WTC11 (cell line): ENCODE measurements at places on chromosomes 7 and 10. TPM values are rescaled to one million over a fixed set of nuclear protein-coding genes. Genes with fewer than 3 reads are reported as not detected.

CYP2C19 gene
- total RNA-seq: 0.09 to 0.14 TPM in 2 of 3 replicates, not detected in the other

CUTC gene
- total RNA-seq: 25.8 to 28.6 TPM (median 27.7 TPM) in 3 replicates

SFTPA1 gene
- total RNA-seq: 3.8 to 7.6 TPM (median 4.4 TPM) in 3 replicates

KEL gene
- total RNA-seq: 0.87 to 2.8 TPM (median 2.5 TPM) in 3 replicates

GIMAP6 gene
- total RNA-seq: 0.13 to 0.18 TPM (median 0.14 TPM) in 3 replicates

DNA sequence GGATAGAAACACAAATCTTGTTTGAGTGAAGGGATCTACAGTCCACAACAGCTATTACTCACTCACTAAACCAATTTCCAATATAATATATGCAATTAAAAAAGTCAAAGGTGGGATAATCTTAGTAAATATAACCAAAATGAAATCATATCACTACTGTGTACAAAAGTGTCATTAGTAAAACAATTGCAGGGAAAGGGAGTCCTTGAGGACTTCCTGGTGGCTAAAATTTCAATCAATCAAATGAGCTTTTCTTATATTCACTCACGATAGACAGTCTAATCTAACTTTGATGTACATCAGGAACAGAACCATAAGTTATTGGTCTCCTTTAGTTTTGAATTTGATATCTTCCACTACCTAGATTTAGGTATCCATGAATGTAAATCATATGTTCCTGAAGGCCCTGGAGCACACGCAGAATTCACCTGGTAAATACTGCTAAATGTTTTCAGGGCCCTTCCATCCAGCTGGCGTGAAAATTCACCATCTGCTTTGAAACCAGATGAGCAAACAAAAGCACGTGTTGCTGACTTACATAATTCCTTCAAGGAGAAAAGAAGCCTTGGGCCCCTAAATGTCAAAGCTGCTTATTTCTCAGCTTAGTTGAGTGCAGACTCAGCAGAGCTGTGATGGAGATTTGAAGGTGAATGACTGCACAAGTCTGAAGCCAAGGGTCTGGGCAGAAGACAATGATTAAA lies 159.3 kb upstream of the TMEM196 start:
- no peak for DNase-seq

DNA sequence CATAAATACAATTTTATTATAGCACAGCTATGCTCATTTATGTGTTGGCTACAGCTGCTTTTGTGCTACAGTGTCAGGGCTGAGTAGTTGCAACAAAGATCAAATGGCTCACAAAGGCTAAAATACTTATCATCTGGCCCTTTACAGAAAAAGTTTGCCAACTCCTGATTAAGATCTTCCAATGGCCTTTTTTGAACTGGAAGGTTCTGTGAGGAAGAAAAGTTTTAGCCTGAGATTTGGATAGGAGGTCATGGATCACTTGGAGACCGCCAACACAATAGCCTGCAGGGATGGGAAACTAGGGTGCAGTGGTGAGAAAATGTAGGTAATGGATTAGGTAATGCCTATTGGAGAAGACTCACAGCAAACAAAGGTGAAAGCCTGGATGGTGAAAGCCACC lies 169.8 kb downstream of the NOC3L start:
- no peak for DNase-seq

GRCh38 chr7:104895522-104896236 lies 118.3 kb upstream of the KMT2E start:
- DNase-seq: no peak

DNA sequence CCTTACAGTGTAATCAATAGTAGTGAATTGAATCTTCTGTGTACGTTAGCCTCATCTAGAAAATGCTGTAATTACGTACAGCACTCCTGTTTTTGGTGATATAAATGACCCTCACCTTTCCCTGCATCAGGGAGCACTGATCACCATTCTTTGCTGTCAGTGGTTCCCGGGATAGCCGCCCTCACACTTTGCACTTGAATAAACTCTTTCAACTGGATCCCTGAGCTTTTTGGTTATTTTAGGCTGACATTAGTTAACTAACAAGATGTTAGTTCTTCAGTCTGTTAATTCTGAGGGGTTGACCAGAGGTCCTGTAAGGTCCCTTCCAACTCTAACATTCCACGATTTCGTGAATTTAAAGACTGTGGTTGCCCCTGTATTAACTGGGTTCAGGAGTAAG lies 23.4 kb upstream of the ZC3HAV1 start:
- no peak for DNase-seq
